ENCODE measurements at places on chromosomes 6 and 20.

DNA sequence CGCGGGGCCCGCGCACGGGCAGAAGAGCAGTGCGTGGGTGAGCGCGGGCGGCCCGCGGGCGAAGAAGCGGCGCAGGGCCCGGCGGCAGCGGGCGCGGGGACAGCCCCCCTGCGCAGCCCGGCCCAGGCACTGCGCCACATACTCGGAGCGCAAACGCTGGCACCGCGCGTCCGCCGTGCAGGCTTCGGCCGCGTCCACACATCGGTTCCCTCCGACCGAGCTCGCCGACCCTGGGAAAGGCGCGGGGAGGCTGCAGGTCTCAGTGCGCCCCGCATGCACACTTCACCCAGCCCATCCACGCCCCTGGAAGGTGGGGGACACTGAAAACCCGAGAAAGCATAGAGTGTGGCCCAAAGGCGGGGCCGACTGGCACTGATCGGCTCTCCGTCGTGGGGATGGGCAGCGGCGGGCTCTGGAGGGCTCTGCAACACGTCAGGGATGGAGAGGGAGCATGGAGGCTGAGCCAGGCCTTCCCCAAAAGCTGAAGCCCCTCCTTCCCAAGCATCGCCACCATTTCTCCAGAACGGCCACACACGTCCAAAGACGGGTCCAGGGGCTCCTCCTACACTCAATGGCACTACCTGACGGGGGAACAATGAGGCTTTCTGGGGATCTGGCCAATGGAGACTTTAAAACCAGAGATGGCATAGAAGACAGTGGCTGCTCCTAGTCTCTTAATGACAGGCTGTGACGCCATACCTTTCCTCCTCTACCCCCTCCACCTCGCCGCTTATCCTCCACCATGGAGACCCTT lies 2.0 kb downstream of the GFRA4 start:
- H3K27me3 ChIP-seq = no peaks in the 10 kb centered on the region
- DNase-seq = no peak
- peak overlapping the region; percentile 26 for H3K4me3 ChIP-seq

- DNase-seq = no peak
- H3K36me3 ChIP-seq = peaks cover 2% of the 10 kb centered on the region
- no peaks in the 10 kb centered on the region for H3K27me3 ChIP-seq
Measured at GRCh38 chr6:53347921-53348370, 804 bp downstream of the ELOVL5 start.

GRCh38 chr6:107731422-107732319 lies 92.4 kb downstream of the SCML4 start:
- H3K4me3 ChIP-seq = no peak overlapping the region
- no peaks in the 10 kb centered on the region for H3K27me3 ChIP-seq
- no peak for DNase-seq

DNA sequence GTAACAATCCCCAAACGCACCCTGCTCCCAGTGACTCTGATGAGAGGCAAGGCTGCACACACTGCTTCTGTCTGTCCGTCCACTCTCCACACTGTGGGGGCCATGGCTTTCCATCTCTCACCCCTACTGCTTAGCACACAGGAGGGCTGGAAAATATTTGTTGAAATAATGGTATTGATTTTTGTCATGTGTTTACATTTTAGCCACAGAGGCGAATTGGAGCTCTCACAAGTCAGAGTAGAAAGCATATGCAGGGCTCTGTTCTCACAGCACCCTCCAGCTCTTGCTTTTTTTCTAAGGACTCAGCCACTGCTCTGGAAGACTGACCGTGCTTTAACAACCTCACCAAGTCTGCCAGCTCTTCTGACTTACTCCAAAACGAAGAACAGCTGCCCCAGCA lies 273.8 kb downstream of the GMDS start:
- DNase-seq = no peak
- H3K4me1 ChIP-seq = peaks cover 5% of the 10 kb centered on the region
- H3K27ac ChIP-seq = no peak overlapping the region
- no peak overlapping the region for H3K4me3 ChIP-seq

DNA sequence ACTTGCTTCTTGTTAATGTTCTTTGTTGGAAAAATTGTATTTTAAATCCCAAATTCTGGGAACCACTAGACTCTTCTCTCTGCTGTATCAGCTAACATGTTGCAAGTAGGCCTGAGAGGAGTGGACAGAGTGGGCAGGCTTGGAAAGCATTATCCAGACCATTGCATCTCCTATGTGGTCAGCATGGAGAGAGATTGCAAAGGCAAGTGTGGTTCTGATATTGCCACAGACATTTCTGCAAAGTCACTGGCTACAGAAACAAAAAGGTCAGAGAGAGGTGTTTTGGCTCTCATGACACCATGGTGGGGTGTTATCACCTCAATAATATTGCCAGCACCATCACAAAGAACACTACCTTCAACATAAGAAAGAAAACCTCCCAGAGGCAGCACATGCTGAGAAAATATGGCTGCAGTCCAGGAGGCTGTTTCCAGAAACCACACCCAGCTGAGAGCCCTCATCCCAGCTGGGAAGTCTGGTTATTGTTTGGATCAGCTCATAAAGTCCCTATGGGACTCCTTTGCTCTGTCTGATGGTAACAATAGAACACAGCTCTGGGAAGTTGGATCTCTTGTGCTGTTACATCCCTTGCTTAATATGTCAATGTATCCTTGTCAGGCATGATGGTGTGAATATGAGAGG lies 78.2 kb upstream of the TBX18 start:
- no peaks in the 10 kb centered on the region for H3K4me1 ChIP-seq
- H3K36me3 ChIP-seq = no peaks in the 10 kb centered on the region

- H3K27ac ChIP-seq = no peak overlapping the region
- peak; percentile 80 for DNase-seq
- H3K27me3 ChIP-seq = no peaks in the 10 kb centered on the region
- no peak overlapping the region for H3K4me3 ChIP-seq
- H3K36me3 ChIP-seq = no peaks in the 10 kb centered on the region
- H3K4me1 ChIP-seq = no peaks in the 10 kb centered on the region
Measured at GRCh38 chr6:110944681-110945151, 13.8 kb upstream of the GTF3C6 start.

- no peak for DNase-seq
- H3K27ac ChIP-seq = no peak overlapping the region
- H3K36me3 ChIP-seq = no peaks in the 10 kb centered on the region
- H3K4me1 ChIP-seq = peaks cover 4% of the 10 kb centered on the region
- H3K27me3 ChIP-seq = no peaks in the 10 kb centered on the region
- no peak overlapping the region for H3K4me3 ChIP-seq
Measured at GRCh38 chr6:128063850-128064539, 163.1 kb upstream of the THEMIS start.

DNA sequence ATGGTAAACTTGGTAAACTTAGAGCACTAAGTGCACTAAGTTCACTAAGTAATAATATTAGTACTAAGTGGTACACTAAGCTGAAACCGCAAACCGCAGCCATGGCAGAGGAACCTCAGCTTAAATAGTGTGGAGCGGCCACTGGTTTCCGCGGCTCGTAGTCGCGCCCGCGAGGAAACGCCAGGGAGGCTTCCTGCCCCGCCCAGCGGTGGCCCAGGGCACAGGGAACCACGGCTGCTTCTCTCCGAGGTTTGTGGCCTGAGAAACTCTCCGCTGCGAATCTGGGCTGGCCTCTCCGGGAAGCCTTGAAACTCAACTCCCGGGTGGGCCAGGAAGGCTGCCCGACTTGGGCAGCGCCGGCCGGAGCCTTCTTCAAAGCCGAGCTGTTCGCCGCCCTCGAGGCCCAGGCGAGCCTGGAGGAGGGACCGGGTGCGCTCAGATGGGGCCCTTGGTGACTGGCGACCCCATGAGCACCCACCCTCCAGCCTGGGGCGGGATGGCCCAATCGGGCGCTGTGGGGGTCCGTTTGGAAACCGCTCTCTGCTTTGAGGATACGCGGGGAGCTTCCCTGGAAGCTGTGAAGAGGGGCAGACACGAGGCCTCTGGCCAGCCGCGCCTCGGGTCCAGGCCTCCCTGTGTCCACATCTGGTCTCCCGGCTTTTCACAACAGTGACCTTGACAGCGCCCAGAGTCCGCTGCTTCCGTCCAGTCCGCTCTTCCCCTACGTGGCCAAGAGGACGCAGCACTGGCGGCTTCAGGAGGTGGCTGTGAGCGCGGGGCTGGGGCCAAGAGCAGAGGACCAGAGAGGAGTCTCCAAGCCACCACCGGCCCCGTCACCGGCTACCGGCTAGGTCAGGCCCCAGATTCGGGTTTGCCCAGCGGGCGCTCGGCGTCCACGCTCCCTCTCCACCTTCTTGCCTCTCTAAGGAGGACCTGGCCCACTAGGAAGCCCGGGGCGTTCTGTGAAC lies 25.4 kb upstream of the HLA-E start:
- peaks cover 52% of the 10 kb centered on the region for H3K27me3 ChIP-seq
- H3K27ac ChIP-seq = no peak overlapping the region
- no peak overlapping the region for H3K4me3 ChIP-seq
- peak; percentile 27 for DNase-seq

DNA sequence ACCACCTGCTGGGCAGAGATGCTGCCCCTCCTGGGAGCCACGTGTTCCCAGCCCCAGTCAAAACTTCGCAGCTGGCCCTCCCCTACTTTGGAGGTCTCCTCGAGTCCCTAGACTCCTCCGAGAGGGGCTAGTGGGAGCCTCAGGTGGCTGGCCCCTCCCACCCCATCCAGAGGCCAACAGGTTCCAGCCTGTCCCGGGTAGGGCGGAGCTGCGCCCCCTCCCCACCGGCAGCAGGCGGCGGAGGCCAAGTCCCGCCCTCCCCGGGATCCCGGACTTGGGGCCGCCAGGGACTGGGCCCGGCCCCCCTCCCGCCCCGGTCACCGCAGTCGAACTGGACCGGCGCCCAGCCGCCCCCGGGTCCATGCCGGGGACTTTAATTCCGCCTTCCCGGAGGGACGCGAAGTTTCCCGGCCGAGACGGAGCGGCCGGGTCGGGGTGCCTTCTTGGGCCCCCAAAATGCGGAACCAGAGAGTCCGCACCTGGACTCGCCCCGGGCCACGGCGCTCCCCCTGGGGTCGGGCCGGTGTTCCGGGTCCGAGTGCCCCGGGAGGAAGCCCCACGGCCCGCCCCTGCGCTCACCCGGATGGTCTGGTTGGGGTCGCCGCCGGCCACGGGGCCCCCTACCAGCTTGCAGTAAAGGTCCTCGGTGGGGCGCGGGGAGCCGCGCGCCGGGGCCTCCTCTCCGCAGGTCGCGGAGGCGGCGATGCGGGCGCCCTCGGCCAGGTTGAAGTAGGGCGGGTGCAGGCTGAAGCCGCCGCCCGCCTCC lies 559 bp downstream of the LAMA5 start:
- peak overlapping the region; percentile 84 for H3K27ac ChIP-seq
- H3K4me1 ChIP-seq = peaks cover 75% of the 10 kb centered on the region
- peak overlapping the region; percentile 80 for H3K4me3 ChIP-seq
- no peaks in the 10 kb centered on the region for H3K27me3 ChIP-seq

GRCh38 chr6:14822679-14823078 lies 423.2 kb upstream of the JARID2 start:
- no peak for DNase-seq
- no peaks in the 10 kb centered on the region for H3K27me3 ChIP-seq
- H3K27ac ChIP-seq = no peak overlapping the region
- H3K4me1 ChIP-seq = no peaks in the 10 kb centered on the region
- no peaks in the 10 kb centered on the region for H3K36me3 ChIP-seq

GRCh38 chr6:91023529-91023928 lies 436.7 kb upstream of the MAP3K7 start:
- no peaks in the 10 kb centered on the region for H3K27me3 ChIP-seq
- no peaks in the 10 kb centered on the region for H3K36me3 ChIP-seq
- no peak overlapping the region for H3K27ac ChIP-seq
- DNase-seq = no peak
- no peaks in the 10 kb centered on the region for H3K4me1 ChIP-seq

DNA sequence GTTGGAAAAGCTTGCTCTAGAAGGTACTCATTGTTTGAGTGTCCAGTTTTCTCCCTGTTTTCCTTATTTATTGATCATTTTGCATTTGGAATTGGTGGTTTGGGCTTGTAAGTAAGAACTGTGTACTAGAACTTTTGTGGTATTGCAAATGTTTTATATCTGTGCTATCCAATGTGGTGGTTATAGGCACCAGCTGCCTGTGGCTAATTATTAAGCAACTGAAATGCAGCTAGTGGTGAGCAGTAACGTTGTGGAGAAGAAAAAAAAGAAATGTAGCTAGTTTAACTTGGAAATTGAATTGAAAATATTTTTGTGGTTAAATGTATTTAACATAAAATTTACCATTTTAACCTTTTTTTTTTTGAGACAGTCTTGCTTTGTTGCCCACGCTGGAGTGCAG lies 50.7 kb upstream of the MAPK13 start:
- peaks cover 7% of the 10 kb centered on the region for H3K4me1 ChIP-seq
- H3K27me3 ChIP-seq = no peaks in the 10 kb centered on the region
- no peak for DNase-seq
- H3K27ac ChIP-seq = no peak overlapping the region
- H3K4me3 ChIP-seq = no peak overlapping the region
- H3K36me3 ChIP-seq = peaks cover 13% of the 10 kb centered on the region

DNA sequence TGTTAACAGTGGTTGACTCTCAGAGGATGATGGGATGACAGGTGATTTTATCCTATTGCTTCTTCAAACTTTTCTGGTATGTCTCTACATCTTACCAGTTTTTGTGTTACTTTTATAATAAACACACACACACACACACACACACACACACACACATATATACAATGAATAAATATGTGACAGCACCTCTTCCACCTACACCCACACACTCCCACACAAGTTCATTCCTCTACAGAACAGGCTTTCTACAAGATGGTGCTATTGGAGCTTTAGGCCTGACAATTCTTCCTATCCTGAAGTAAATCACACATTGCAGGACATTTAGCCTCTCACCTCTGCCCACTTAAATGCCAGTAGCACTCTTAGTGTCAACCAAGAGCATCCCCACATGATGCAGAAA lies 46.7 kb upstream of the STK35 start:
- no peaks in the 10 kb centered on the region for H3K27me3 ChIP-seq
- no peak for DNase-seq
- no peak overlapping the region for H3K4me3 ChIP-seq
- H3K36me3 ChIP-seq = no peaks in the 10 kb centered on the region
- H3K4me1 ChIP-seq = no peaks in the 10 kb centered on the region
- no peak overlapping the region for H3K27ac ChIP-seq

- H3K36me3 ChIP-seq = no peaks in the 10 kb centered on the region
- H3K27ac ChIP-seq = no peak overlapping the region
- H3K4me3 ChIP-seq = no peak overlapping the region
- H3K27me3 ChIP-seq = no peaks in the 10 kb centered on the region
- DNase-seq = no peak
- no peaks in the 10 kb centered on the region for H3K4me1 ChIP-seq
Measured at GRCh38 chr20:12740647-12741046, 268.1 kb upstream of the SPTLC3 start.

DNA sequence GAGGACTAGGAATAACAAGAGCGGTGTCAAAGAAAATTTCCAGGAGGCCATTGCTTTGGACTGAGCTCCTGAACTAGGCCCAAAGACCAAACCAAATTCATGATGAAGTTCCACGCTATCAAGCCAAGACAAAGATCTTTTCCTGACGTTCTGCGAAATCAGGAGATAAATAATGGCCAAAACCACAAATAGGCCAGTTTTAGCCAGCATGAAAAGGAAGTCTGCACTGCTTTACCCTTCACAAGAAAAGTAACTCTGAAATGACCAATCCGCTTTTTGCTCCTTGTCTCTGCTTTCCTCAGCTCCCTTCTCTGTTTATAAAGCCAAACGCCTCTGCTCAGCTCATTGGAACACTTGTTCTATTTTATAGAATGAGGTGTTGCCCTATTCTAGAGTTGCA lies 6.7 kb downstream of the NCOA5 start:
- no peak overlapping the region for H3K4me3 ChIP-seq
- DNase-seq = no peak
- no peak overlapping the region for H3K27ac ChIP-seq
- peaks cover 3% of the 10 kb centered on the region for H3K36me3 ChIP-seq
- no peaks in the 10 kb centered on the region for H3K4me1 ChIP-seq

- H3K27me3 ChIP-seq = no peaks in the 10 kb centered on the region
- H3K36me3 ChIP-seq = no peaks in the 10 kb centered on the region
- DNase-seq = no peak
- H3K27ac ChIP-seq = no peak overlapping the region
- no peak overlapping the region for H3K4me3 ChIP-seq
Measured at GRCh38 chr6:139251045-139251690, 40.6 kb downstream of the TXLNB start.

GRCh38 chr6:22828179-22829062 lies 259.1 kb downstream of the HDGFL1 start:
- peaks cover 3% of the 10 kb centered on the region for H3K4me1 ChIP-seq
- peak overlapping the region; percentile 98 for H3K27ac ChIP-seq
